Adipocyte (in vitro differentiated cells): ENCODE measurements at places on chromosomes 3 and 15.

DNA sequence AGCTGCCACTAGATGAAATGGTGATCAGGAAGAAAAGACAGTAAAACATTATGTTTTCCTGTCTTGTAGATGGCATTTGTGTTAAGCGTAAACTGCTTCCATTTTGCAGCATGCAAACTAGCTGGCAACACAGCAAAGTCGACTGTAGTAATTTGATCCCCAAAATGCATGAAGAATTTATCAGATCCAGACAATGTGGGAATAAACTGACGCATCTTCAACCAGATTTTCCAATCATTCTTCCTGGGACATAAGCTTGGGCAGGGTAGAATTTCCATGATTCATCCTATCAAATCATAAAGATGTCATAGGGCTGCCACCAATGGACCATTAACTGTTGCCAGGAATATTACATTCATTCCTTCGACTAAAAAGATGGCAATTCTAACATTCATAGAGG, 260.3 kb downstream of the ERC2 start:
- DNase-seq: no peak

GRCh38 chr3:172330413-172330812, 117.8 kb downstream of the GHSR start:
- no peak for DNase-seq

GRCh38 chr3:160869825-160870224, 113.8 kb downstream of the PPM1L start:
- DNase-seq: peak; percentile 77

DNA sequence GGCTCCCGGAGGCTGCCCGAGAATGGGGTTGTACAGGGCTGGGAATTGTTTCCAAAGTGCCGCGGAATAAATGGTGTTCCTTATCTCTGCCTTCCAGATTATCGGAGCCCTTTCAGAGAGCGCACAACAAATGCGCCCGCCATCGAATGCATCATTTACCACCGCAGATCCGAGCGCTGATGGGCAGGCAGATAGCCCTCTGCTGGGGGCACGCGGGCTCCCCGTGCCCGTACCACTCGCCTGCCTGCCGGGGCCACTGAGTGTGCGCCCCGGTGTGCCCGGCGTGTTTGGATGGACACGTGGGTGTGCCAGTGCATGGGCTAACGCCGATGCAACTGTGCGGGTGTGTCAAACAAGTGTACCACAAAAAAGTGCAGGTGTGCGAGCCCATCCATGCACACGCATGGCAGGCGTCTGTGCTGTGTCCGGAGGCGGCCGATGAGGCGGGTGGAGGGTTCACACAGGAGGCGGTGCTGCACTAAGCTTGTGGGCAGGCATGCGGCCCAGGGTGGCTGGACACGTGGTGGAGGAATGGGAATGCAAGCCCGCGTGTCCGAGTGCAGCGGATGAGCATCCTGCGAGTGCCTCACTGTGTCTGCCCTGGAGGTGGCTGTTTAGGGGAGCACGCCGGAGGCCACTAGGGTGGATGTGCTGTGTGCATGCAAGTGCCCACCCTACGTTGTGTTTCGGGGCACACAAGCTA, 3.8 kb upstream of the GATA2 start:
- no peak for DNase-seq

- DNase-seq: peak; percentile 42
Observed at GRCh38 chr15:51818150-51818549, 11.3 kb upstream of the TMOD3 start.

DNA sequence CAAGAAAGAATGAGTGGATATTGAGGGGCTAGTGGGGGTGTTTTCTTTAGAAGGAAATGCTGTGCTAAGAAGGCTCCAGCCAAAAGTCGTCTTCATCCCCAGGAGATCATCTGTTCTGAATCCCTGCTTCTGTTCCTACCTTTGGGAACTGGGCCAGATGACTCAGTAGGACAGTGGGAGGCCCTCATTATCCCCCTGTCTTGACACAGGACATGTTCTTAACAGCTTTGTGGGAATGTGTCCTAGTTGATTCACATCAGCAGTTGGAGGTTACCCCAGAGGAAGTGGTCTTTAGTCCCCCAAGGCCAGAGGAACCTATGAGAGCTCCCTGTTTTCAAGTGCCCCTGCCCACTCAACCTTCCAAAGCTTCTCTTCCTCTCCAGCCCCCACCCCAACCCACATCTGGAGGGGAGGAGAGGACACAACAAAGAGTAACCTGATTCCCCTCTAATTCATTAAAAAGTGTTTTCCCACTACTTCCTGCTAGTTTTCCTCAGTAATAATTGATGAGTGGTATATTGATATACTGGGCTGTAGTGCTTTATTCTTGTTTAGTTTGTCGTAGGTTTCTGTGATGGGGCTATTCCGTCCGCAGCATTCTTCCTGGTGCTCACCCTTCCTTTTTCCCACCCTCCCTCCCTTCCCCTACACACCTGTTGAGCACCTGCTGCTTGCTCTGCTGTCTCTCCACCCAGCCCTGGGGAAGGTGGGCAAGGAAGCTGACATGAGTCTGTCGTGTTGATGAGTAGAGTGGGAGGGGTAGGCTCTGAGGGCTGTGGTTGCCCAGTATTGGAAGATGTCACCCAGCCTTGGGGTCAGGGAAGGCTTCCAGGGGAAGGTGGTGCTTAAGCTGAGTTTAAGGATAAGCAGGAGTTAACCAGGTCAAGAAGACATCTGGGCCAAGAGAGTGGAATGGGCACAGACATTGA, 9.3 kb downstream of the PXYLP1 start:
- DNase-seq: peak; percentile 28

GRCh38 chr15:43214169-43214568, 6.6 kb downstream of the EPB42 start:
- DNase-seq: no peak

GRCh38 chr15:56613811-56614210, 119.5 kb downstream of the ZNF280D start:
- no peak for DNase-seq

- no peak for DNase-seq
Observed at GRCh38 chr3:188711881-188712247, 459.9 kb upstream of the TPRG1 start.

DNA sequence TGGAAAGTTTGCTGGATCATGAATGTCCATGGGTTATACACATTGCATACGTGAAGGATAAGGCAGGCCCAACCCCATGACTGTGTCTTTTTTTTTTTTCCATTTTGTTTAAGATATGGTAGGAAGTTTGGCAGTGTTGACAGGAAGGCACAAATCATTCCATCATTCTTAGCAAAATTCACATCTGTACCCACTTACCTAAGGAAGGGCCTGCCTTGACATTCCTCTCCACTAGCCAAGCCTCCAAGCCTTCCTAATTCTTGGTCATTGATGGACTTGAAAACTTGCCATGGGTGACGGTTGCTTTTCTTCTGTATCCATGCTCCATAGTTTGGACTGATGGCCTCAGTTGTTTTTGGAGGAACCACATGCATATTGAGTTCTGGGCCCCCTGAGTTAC, 54.4 kb downstream of the ARNT2 start:
- no peak for DNase-seq

- no peak for DNase-seq
Observed at GRCh38 chr15:70627734-70628548, 135.4 kb downstream of the UACA start.

- no peak for DNase-seq
Observed at GRCh38 chr3:184616436-184616835, 54.9 kb downstream of the EPHB3 start.

DNA sequence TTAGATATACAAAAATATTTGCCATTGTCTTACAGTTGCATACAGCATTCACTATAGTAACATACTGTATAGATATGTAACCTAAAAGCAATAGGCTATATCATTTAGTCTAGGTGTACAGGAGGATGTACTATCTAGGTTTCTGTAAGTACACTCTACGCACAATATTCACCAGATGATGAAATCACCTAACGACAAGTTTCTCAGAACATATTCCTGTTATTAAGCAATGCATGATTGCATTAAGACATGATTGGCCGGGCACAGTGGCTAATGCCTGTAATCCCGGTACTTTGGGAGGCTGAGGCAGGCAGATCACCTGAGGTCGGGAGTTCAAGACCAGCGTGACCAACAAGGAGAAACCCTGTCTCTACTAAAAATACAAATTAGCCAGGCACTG, 14.5 kb upstream of the PRKCI start:
- peak; percentile 26 for DNase-seq

DNA sequence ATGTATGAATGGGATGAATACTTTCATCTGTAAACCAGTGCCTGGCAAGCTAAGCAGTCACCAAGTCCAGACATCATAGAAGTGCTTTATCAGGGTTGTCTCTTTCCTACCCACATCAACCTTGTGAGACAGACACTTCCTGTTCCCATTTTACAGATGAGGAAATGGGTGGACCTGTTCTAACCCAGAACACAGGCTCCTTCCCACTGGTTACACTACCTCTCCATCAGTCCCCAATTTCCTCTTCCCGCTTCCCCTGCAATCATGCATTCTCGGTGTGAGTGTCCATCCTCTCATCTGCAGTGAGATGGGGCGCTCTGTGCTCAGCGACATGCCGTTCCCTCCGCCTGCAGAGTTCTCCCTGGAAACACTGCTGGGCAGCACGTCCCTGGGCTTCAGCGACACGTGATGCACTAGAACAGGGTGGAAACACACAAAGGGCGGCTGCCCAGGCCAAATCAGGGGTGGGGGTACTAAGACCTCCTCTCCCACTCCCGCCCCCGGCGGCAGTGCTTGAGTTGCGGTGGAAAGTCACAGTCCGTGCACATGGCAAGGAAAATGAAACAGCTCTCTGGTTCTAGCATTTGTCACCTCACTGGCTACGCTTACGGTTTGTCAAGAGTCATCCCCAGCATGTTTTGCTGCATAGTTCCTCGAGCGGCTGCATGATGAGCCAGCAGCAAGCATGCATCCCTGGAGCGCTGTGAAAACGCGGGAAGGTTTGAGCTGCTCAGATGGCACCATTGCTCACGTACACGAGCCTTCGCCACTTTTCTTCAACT, 201.1 kb downstream of the ADAMTS17 start:
- no peak for DNase-seq

- DNase-seq: no peak
Observed at GRCh38 chr3:121976727-121977126, 45.3 kb downstream of the ILDR1 start.

DNA sequence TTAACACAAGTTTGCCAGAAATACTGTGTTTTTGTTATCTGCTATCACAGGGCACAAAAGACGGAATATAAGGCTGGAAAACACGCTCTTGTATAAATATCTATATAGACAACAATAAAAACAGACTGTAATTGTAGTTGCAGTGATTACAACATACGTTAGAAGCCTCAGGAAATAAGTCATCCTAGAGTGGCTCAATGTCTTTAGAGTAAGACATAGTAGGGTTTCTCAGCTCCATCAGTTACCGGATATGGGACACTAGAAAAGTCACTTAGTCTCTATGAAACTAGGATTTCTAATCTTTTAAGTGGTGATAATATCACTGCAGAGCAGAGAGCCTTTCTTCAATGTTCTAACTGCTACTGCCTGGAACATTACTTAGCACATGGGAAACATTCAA, 208.8 kb downstream of the STAG1 start:
- DNase-seq: peak; percentile 28

GRCh38 chr3:75272691-75273090, 391.4 kb upstream of the FRG2C start:
- peak; percentile 85 for DNase-seq

- DNase-seq: no peak
Observed at GRCh38 chr15:60757831-60758570, 279.1 kb upstream of the ICE2 start.

DNA sequence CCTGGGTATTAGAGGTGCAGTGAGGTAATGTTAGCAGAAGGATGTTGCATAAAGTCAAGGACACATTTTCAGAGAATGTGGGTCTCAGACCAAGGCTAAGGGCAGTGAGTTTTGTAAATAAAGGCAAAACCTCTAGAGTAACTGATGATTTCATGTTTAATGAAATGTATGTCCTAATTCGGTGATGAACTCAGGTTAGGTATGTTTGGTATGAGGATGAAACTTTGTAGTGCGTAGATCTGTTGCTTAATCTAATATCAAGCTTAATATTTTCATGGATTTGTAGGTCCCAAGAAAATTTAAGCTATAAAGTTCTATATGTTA, 3.6 kb downstream of the USP50 start:
- DNase-seq: peak; percentile 11

DNA sequence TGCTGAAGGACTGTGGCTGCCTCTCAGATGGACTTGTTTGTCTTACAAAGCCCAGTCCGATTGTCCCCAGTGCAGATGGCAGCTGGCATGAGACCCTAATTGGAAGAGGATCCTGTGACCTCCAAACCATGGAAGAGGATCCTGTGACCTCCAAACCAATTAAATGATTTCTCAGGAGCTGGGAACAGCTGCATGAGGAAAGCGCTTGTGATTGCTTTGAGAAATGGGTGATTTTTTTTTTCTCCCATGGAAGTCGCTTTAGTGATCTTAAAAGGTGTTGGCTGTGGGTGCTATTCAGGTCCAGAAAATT, 68.4 kb upstream of the LARS2 start:
- DNase-seq: no peak

DNA sequence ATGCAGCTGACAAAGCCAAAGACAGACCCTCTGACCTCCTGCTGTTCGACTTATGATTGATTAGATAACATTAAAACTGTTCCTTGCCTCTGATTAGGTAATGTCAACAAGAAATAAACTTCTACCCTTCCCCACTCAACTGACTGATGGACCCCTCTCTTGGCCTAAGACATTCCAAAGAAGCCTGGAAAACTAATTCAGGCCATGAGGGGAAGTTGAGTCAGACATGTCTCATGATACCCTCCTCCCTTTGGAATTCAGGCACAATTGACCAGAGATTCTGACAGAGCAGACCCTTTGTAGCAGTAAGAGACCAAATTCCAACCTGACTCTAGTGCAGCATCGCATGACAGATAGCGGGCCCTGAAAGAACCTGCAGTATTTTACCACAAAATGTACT, 354.5 kb downstream of the OCA2 start:
- no peak for DNase-seq

GRCh38 chr3:33750211-33750548, 32.1 kb upstream of the CLASP2 start:
- DNase-seq: no peak

GRCh38 chr3:41029356-41029755, 169.9 kb upstream of the CTNNB1 start:
- no peak for DNase-seq

DNA sequence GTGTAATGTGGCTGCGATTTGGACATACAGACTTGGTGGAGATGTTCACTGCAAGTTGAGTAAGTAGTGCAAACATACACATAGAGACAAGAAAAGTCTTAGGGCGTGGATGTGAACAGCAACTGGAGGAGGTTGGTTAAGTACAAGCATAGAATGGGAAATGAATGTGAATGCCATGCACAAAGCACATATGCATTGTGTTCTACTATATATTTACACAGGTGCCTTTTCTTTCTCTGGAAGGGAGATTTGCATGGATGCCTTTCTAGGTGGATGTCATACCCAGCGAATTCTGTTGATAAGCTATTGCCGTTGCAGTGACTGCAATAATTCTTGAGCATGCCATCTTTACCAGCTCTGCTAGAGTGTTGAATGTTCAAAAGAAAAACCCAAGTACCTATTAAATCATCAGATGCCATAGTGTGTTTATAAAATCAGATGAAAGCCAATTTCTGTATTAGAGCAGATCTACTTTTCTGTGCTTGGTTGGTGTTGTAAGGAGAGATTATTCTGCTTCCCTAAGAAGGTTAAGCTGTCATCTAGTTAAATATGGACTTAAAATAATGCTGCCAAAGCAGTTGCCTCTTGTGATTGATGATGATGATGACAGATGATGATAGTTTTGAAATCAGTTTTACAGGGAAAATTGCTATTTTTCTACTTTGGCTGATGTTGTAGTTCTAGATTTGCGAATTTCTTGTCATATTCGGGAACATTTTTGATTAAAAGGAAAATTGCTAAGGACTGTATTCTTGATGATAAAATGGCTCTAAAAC, 148.4 kb downstream of the CNTN4 start:
- DNase-seq: no peak
